Esophagus mucosa (tissue), 1 donor: ENCODE measurements at places on chromosomes 2 and 18. TPM values are rescaled to one million over a fixed set of nuclear protein-coding genes. Genes with fewer than 3 reads are reported as not detected.

Gene MAP4K3
- 12.4 TPM for total RNA-seq

- no peak for ATAC-seq
Measured at GRCh38 chr18:48926420-48926857, 24.3 kb downstream of the SMAD7 start.

GRCh38 chr2:50529600-50530218 lies 502.2 kb downstream of the NRXN1 start:
- peak; percentile 61 for ATAC-seq

DNA sequence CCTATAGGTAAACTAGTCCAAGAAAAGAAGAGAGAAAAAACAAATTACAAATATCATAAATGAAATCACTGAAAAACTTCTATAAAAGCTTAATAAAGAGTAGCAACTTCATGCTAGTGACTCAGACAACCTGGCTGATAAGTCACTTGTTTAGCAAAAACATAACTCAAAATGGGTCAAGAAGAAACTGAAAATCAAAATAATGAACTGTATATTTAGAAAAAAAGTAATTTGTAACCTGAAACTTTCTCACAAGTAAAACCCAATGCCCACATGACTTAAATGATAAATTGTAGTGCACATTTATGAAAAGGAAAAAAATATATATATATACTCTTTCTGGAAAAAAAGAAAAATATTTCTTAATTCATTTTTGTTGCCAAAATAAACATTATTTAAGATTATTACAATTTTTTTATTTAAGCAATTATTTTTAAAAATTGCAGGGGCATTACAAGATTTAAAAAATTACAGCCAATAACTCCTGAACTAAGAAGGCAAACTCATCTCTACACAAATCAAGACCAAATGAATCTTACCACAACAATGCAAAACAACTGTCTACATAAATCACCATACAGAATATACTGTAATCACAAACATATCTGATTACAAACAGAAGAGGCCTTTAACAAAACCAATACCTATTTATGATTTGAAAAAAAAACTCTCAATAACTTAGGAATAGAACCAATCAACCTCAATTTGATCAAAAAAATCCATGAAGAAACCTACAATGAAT lies 406.3 kb downstream of the CDH7 start:
- ATAC-seq: no peak

Gene CYBRD1
- 7.2 TPM for total RNA-seq

Gene FLACC1
- 0.56 TPM for total RNA-seq

DNA sequence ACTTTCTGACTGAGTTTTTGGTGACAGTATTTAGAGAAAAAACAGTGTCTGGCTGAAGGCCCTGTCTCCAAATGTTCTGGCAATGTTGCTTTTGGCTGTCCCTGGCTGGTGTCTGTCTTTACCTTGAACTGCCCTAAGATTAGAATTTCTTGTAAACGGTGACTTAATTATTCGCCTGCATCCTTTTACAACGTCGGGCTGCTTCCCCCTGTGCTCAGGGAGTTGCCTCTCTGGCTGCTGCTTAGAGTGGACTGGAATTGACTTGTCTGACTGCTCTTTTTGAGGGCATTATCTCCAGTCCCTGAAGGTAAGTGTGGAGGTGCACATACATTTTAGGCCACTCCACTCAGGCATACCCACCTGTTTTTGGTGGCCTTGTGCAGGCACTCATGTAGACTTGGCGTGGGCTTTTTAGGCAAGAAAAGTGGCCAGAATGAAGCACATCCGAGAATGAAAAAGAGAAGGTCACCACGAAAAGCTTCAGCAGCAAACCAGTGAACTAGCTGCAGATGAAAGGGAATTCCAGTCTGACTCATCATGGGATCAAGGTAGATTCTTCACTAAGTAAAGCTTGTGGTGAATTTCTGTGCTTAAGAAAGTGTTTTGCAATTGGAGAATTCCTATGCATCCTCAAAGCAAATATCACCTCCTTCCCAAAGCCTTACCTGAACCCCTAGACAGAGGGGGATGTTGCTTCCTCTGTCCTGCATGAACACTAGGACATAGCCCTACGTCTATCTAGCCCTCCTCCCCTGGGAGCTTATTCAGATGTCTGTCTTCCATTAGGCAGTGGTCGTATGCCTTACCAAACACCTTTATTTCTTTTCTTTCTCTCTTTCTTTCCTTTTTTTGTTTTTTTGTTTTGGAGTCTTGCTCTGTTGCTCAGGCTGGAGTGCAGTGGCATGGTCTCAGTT lies 230.3 kb upstream of the TRIB2 start:
- peak; percentile 59 for ATAC-seq

DNA sequence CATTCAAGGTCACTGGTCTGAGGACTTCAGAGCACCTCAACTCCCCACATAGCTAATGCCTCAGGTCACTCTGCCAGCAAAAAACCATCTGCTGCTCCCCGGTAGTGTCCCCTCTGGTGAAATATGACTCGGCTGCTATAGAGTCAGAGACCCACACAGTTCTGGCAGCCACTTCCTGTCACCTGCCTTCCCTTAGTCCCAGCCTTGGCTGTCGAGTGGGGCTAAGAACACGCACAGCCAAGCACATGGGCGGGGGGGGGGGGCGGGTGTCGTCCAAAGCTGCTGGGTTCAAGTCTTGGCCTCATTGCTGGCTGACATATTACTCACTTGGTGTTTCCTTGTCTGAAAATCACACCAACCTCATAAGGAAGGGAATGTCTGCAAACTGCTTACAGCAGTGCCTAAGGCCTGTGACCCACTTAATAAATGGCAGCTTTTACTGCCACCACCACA lies 37.5 kb downstream of the POLR1A start:
- peak; percentile 27 for ATAC-seq

- no peak for ATAC-seq
Measured at GRCh38 chr2:71066856-71067255, 1.6 kb upstream of the NAGK start.

- peak; percentile 60 for ATAC-seq
Measured at GRCh38 chr2:159968279-159968900, 94.0 kb downstream of the PLA2R1 start.

DNA sequence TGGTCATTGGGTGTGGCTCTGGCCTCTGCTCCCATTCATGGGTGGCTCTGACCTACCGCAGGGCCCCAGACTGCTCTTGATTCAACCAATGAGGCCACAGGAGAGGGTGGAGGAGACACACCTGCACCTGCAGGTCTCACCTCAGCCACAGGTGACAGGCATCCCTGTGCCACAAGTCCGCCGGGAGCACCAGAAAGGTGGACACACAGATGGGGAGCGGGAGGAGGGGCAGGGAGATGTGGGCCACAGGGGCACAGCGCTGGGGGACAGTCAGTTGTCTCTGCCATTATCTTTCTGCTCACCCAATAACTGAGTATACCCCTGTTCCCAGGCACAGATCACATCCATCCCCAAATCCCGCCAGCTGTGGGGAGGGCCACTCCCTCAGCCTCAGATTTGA lies 189.1 kb upstream of the SALL3 start:
- ATAC-seq: no peak

Gene C2orf15
- total RNA-seq: 1.9 TPM

- ATAC-seq: peak; percentile 76
Measured at GRCh38 chr18:74081966-74082741, 65.5 kb downstream of the FBXO15 start.

Gene TBR1
- not detected for total RNA-seq

Gene CAPN13
- total RNA-seq: 1.4 TPM

Gene DSC1
- 0.52 TPM for total RNA-seq

DNA sequence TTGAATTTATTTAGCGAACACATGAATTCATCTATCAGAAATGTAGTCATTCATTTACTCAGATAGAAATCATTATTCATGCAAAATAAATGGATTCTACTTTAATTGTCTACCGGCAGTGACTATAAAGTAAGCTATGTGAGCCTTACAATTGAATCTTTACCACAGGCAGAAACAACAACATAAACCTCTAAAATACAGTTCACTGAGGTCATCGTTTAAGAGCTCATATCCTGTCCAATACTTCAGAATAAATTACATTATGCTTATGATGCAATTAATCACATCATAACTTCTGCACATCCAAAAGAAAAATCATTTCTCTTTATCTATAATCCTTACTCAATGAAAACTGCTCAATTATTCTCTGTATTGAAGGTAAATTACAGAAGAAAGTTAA lies 244.7 kb downstream of the HNMT start:
- ATAC-seq: no peak

GRCh38 chr18:76472829-76473228 lies 22.2 kb downstream of the ZNF516 start:
- no peak for ATAC-seq

Gene KCNF1
- total RNA-seq: not detected

DNA sequence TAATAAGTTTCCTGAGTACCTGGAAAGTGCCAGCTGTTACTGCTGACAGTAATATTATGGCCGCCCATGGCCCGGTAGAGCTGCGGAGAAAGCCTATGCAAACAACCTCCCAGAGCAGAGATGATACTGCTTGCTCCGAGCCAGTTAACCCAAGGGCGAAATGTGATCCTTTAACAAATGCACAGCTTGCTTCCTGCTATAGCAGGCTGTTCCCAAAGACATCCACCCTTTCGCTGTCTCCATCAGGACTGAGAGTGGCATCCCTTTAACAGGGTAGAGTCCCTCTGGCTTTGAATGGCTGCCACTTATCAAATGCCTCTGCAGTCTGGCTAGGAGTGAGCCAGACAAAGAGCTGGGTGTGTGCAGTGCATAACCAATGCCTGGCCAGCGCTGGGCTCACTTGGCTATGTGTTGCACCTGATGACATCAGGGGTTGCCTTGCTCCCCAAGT lies 69.7 kb upstream of the DAPL1 start:
- ATAC-seq: peak; percentile 49

Gene RDH14
- 11.2 TPM for total RNA-seq

Gene SCYGR4
- total RNA-seq: not detected

DNA sequence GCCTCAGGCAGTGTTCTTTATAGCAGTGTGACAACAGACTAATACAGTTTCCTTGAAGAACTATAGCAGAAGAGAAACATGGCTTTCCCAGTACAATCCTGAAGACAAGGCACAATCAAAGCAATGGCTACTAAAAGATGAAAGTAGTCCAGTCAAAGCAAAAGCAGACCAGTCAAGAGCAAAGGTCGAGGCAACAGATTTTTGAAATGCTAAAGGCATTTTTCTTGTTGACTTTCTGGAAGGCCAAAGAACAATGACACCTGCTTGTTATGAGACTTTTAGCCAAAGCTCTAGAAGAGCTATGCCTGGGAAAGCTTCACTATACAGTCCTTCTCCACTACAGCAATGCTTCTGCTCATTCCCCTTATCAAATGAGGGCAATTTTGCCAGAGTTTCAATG lies 269.9 kb downstream of the EXOC6B start:
- ATAC-seq: no peak

DNA sequence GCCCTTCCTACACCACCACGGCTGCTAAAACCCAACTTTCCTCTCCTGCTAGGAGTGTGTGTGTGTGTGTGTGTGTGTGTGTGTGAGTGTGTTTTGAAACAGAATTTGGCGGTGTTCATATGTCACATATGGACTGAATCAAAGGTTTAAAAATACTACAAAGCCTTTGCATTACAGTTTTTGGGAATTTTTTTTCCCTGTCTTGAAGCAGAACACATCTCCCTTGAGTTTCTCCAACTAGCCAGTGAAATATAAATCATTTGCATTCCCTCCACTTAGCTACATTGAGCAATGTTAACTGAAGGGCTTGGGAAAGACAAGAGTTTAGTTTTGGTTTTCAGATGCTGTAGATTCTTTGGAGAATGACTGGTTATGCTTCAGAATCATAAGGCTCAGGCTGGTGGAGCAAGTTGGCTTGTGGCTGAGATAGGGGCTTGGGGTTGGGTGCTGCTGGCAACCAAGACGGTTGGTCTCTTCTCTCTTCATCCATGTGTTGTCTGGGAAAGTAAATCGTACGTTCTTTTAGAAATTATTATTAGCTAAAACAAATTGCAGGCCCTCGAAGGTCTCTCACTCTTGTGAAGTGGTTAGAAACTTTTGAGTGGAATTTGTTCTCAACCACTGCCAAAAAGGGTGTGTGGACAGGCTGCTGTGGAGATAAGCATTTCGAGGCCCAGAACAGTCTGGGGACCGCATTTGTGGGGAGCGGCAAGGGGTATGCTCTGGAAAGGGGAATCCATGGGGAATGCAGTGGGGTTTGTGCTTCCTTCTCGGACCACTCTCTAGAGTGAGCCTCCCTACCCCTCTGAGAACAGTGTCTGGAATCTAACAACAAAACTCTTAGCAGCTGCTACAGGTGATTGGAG lies 1.4 kb downstream of the NRP2 start:
- no peak for ATAC-seq

Gene ATP5MC3
- 282 TPM for total RNA-seq

DNA sequence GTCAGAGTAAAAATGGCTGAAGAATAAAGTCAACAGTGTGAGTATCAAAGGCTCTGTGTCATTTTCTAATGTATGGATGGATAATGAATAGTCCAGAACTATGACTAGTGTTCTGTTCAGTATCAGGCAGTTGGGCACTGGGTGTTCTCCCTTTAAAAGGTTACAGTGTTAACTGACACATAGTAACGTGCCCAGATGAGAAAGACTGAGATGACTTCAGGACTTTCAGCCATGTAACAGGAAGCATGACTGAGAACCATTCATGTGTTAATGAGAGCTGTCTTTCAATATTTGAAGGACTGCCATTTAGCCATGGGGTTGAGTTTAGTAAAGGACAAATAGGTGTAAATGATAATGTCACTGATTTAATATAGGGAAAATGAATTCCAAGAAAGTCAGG lies 187.1 kb downstream of the GULP1 start:
- no peak for ATAC-seq

Gene IL36A
- 167 TPM for total RNA-seq

DNA sequence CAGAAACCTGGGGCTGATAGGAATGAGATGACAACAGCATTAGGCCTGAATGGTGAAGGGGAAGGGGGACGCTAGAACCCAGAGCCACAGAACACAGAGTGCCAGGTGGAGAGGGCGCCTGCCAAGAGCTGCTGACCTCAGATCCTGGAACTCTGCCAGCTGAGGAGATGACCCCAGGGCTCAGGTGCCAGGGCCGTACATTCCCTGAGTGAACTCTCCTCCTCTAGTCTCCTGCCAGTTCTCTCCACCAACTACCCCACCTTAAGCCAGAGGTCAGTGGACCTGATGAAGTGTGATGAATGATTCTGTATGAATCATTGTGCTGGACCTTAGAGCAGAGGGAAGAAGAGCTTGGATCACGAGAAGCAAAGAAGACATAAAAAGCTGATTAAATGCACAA lies 1582.2 kb upstream of the ACVR2A start:
- ATAC-seq: no peak

Gene SFT2D3
- 3.6 TPM for total RNA-seq

GRCh38 chr18:77178559-77178958 lies 46.0 kb upstream of the MBP start:
- no peak for ATAC-seq

Gene SLC8A1
- total RNA-seq: 1.3 TPM
